ENCODE measurements at places on chromosomes 3 and 15.

DNA sequence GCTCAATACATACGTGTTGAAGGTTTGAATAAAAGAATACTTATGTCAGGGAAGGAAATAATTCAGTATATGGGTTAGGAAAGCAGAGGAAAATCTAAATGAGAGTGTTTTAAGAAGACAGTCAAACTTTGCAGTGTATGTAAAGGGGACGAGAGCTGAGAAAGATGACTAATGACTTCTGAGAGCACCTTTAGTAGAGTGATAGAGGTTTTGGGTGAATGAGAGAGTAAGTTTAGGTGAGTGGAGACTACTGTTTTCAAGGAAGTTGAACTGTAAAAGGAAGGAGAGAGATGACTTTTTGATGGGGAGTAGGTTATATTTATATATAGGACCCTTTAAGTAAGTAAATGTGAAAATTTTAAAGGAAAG, 9.4 kb downstream of the TBC1D23 start:
- no peak for DNase-seq

DNA sequence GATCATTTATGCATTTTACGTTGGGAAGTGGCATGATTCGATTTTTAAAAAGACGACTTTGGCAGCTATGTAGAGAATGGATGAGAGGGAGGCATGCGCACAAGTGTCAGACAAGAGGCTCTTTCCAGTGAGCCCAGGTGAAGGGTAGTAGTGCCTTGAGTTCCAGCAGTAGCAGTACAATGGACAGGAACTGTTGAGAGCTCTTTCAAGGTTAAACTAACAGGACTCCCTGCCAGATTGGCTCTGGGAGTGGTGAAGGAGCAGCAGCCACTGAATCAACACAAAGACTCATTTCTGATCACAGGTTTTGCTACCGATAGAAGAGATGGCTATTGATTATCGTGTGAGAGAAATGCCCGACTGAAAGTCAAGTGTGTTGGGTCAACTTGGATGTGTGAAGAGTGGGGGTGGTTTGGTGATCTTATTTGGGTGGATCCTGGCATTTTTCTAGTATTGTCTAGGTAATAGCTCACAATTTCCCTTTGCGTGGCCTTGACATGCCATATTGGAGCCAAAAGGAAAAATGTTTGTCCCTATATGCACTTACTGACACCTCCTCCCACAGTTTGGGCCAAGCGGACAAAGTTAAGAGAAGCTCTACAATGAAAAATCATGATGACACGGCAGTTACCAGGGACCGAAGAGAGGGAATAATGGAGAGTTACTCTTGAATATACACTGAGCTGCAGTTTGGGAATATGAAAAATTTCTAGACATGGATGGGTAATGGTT, 81.6 kb upstream of the MDFIC2 start:
- no peak for DNase-seq

DNA sequence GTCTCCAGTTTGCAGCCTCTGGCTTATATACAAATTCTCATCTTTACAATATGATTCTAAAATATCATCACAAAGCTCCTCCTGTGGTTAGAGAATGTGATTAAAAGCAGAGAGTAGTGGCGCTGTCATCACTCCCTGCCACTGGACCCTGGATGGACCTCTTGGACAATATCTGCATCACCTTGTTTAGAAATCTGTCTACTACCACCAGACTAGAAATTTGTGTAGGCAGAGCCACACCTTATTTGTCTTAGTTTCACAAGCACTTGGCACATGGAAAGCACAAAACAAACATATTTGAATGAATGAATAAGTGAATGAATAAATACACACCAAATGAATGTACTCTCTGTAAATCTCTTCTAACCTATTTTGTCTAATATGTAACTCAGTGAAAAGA, 68.1 kb downstream of the IMPG2 start:
- DNase-seq = no peak

GRCh38 chr3:11197484-11197883, 43.2 kb downstream of the HRH1 start:
- no peak for DNase-seq

- DNase-seq = peak; percentile 70
Observed at GRCh38 chr15:99925661-99926461, 192.6 kb upstream of the LYSMD4 start.

GRCh38 chr15:57313134-57313483, 63.2 kb upstream of the CGNL1 start:
- no peak for DNase-seq

DNA sequence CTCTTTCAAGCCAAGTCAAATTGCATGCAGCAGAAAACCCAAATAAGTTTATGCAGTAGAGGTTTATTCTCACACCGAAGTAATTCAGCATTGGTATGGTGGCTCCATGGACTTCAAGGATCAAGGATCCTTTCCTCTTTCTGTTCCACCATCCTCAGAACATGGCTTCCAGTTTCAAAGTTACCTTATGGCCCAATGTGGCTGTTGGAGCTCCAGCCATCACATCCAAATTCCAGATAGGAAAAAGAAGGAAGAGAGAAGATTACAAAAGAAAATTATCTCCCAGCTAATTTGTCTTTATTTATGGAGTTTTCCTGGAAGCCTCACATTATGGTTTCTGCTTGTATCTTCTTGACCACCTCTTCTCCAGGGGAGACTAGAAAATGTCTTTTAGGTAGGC, 282.5 kb upstream of the CTDSPL start:
- no peak for DNase-seq

GRCh38 chr3:186828340-186828739, 14.2 kb upstream of the ADIPOQ start:
- DNase-seq = no peak

DNA sequence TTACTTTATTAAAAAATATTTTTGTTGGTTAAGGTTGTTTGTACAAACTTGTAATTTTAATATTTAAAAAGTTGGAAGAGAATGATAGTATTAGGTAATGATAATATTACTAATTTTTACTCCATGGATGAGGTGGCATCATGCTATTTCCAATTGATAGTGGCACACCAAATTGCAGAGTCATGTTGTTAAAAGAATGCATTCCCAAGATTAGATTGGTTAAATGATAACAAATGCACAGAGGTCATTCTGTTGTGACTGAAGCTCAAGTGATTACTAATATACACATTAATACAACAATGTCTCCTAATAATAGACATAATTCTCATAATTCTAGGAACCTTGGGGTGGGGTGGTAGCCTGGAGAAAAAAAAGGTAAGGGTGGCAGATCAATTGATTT, 73.2 kb upstream of the ZBED2 start:
- DNase-seq = no peak

- no peak for DNase-seq
Observed at GRCh38 chr15:96047255-96047931, 283.1 kb upstream of the NR2F2 start.
